ENCODE measurements at places on chromosomes 3 and 15.

DNA sequence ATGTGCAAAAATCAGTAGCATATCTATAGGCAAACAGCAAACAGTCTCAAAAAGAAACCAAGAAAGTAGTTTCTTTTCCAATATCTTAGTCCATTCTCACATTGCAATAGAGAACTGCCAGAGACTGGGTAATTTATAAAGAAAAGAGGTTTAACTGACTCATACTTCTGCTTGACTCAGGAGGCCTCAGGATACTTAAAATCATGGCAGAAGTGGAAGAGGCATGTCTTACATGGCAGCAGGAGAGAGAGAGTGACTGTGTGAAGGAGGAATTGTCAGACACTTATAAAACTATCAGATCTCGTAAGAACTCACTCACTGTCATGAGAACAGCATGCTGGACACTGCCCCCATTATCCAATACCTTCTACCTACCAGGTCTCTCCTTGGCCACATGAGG, 327.9 kb upstream of the EPHA3 start:
- no peak for DNase-seq

DNA sequence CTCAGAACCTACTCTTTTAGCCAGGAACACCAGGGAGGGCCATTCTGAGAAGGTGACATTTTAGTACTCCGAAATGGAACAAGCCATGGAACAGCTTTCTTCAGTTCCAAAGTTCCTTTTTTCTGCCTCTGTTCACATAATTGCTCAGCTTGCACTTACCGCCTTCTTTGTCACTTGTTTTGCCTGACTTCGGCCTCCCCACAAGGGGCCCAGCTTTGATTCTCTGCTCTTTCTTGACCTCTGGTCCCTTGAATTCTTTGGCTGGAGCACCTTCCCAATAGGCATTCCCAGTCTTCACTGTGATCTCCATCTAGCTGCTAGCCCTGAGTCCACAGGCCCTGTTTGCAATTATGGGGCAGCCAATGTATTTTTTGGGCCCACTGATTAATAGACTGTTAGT, 51.4 kb upstream of the SLC7A14 start:
- no peak for DNase-seq

GRCh38 chr3:10798600-10799367, 17.2 kb upstream of the SLC6A11 start:
- DNase-seq, result no peak

DNA sequence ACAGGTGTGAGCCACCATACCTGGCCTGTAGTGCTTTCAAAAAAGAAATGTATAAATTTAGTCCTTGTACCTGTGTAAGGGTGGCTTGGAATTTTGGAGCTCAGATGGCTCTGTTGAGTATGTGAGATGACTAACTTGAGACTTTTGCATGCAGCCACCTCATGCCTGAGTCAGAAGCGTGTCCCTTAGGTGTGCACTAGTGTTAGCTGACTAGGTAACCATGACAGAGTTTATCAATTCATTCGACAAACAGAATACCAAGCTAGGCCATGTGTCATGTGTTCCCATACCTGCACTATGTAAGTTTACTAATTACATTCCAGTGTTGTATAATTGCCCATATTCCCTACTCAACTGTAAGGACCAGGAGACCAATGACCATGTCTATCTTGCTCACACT, 4.0 kb upstream of the ZNF639 start:
- no peak for DNase-seq

- no peak for DNase-seq
These were observed 656 bp downstream of the SLMAP start for GRCh38 chr3:57756528-57757401.

GRCh38 chr15:57472861-57473260, 96.6 kb downstream of the CGNL1 start:
- no peak for DNase-seq

GRCh38 chr3:122985539-122985938, 42.0 kb downstream of the SEMA5B start:
- no peak for DNase-seq

GRCh38 chr3:110419601-110420000, 652.0 kb upstream of the NECTIN3 start:
- no peak for DNase-seq

- DNase-seq, result no peak
These were observed 38.2 kb downstream of the ABI3BP start for GRCh38 chr3:100954990-100955389.

DNA sequence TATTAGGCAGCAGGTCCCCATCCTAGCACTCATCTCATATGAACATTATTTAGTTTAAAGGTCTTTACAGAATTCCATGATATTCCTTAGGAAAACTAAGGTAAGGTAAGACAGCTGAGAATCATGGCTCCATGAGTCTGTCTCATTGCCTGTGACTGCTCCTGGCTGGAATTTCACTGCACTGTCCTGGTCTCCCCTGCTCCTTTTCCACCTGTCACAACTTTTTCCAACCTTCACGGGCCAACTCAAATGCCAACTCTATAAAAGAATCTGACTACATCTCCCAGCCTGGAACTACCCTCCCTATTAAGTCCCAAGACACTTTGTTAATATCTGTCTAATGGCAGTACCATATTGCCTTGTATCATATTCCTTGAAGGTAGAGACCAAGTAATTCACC, 7.6 kb downstream of the CNBP start:
- no peak for DNase-seq

DNA sequence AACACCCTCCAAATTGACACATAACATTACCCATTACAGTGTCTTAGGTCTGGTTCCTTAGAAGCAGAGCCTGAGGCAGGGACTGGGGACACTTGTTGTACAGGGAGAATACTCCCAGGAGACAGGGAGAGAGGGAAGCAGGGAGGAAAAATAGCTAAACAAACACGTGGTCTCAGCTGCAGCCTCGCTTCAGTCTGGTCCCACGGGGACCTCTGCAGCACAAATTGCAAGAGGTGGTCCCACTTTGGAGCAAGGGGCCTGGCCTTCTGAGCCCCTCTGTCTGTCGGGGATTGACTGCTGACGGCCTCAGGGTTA, 25.0 kb upstream of the PLA2G4D start:
- DNase-seq, result no peak

DNA sequence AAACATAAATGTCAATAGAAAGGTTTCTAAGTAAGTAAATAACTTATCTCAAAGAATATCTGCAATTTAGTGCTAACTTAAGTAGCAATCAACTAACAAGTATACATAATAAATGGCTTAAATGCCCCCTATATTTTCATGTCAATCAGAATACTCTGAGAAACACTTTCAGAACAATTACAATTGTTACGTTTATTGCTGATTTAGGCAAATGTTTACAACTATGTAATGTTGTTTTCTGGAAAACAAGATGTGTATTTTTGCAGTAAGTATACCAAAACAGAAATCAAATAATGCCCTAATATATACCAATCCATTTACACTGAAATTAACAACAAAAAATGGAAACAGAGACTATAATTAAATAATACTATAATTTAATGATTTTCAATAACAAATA, 13.2 kb downstream of the TUBGCP5 start:
- no peak for DNase-seq

- DNase-seq, result no peak
These were observed 240.8 kb downstream of the NFKBIZ start for GRCh38 chr3:102089904-102090720.

DNA sequence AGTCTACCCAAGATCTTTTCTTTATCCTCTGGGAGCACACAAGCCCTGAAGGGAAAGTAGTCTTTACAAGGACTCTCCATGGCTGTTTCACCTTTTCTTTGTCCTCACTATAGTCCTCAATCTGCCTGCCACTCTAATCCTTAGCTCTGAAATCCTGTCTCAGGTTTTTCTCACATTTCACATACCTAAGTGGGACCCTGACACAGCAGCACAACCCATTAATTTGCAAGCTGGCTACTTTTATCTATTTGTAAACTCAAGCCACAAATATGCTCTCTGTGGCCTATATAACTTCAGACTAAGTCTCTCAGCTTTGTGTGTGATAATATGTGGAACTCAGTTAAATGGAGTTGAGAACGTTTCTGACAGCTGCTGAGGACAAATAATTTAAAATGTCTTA, 19.8 kb downstream of the SIN3A start:
- DNase-seq, result no peak

DNA sequence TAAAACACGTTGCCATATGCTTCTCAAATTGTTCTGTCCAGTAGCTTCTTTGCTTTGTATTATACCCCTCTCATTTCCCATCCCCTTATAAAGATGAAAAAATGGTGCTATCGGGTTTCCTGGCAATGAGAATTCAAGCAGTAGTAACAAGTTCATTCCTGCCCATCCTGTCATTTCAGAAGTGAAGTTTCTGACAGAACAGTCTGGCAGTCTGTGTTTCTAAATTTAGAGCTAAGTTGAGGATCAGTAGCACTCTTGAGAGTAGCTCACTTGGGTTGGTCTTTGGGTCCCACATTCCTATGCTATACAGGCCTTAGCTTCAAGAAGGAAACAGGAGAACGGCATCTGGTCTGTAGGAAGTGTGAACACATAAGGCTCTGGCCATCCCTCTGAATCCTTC, 134.6 kb downstream of the GHSR start:
- peak; percentile 54 for DNase-seq

- no peak for DNase-seq
These were observed 630 bp downstream of the KIF15 start for GRCh38 chr3:44762170-44762677.

GRCh38 chr15:63663906-63664305, 66.7 kb downstream of the FBXL22 start:
- no peak for DNase-seq

Measured in NCI-H1105 (cell line).